Naive thymus-derived CD8-positive, alpha-beta T cell (primary cell): ENCODE measurements at places on chromosomes 5 and 9.

DNA sequence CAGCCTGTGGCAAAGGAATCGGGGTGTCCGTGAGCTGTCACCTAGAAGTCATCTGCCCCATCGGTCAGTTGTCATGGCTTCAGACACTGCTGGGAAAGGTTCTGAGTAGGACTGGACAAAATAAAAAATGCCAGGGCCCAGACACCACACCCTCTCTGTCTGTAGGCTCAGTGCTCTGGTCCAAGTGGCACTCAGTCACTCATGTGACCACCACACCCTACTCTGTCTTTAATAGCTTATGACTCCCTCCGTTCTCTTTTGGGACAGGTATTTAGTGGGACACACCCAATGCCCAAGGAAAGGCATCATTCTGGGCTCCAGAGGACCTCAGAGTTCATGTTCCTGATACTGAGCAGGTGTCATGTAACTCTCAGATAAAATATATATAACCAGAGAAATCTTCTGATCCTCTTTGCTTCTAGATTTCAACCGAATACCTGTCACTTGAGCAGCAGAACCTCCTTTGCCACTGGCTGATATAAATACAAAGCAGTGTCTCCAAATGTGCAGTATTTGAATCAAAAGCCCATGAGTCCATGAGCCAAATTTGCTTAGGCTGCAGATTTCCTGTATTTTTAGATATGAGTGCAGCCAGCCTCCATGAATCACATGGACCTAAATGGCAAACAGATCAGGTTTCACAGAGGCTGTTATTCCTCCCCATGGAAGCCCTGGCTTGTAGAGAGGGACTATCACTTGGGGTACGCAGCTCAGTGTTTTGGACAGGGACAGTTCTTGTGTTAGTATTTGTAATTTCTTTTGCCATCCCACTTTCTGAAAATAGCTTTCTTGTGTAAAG is 272.0 kb downstream of the ARHGAP26 start:
- no peak overlapping the region for H3K4me3 ChIP-seq
- H3K36me3 ChIP-seq, result peaks cover 68% of the 10 kb centered on the region
- DNase-seq, result no peak
- no peaks in the 10 kb centered on the region for H3K27me3 ChIP-seq
- H3K27ac ChIP-seq, result no peak overlapping the region

DNA sequence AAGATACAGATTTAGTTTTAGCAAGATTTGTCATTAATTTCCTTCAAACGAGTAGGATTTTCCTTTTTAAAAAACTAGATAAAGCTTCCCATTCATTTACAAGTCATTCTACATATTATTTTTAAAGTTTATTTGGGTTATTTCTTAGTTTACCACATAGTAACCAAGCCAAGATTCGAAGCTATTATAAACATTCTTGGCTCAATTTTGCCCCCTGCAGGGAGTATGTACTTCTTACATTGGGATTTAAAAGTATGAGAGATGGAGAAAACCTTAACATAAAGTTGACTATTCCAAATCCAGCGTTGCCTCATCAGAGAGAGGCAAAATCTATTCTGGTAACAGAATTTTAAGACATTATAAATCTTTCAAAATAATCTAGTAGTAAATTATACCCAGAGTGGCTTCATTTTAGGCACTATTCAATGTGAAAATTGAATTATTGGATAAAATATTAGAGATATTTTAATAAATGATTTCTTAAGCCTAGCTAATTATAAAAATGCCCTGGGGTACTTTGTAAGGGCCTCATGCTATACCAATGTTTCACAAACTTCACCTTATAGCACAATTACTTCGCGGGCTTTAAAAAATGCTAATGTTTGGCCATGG is 39.1 kb downstream of the FBN2 start:
- H3K36me3 ChIP-seq, result peaks cover 12% of the 10 kb centered on the region
- no peaks in the 10 kb centered on the region for H3K27me3 ChIP-seq
- no peak overlapping the region for H3K27ac ChIP-seq
- H3K4me3 ChIP-seq, result no peak overlapping the region

GRCh38 chr9:110175275-110175968 is 32.5 kb downstream of the C9orf152 start:
- no peaks in the 10 kb centered on the region for H3K36me3 ChIP-seq
- H3K27ac ChIP-seq, result no peak overlapping the region
- no peak overlapping the region for H3K4me3 ChIP-seq
- H3K4me1 ChIP-seq, result peaks cover 3% of the 10 kb centered on the region

DNA sequence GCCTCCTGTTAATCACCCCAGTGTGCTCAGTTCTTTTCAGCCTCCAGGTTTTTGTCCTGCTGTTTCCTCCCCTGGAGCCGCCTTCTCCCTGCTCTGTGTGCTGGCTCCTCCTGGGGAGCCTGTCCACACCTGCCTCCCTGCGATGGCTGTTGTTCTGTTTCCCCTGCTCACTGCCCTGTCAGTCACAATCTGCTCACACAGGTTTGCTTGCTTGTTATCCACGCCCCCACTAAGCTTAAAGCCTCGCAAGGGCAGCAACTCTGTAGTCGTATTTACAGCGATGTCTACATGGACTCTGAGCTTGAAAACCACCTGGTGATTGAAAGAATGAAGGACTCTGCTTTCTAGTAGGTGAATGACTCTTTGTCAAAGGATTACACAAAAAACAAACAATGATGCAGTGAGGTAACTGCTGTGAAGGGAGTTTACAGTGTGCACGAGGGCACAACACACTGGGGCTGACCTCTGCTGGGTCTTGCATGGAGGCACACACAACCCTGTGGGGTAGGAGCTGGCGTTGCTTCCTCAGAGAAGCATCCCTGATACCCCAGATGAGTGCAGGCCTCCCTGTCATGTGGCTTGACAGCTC is 39.6 kb upstream of the TEX48 start:
- DNase-seq, result no peak
- peaks cover 34% of the 10 kb centered on the region for H3K4me1 ChIP-seq

DNA sequence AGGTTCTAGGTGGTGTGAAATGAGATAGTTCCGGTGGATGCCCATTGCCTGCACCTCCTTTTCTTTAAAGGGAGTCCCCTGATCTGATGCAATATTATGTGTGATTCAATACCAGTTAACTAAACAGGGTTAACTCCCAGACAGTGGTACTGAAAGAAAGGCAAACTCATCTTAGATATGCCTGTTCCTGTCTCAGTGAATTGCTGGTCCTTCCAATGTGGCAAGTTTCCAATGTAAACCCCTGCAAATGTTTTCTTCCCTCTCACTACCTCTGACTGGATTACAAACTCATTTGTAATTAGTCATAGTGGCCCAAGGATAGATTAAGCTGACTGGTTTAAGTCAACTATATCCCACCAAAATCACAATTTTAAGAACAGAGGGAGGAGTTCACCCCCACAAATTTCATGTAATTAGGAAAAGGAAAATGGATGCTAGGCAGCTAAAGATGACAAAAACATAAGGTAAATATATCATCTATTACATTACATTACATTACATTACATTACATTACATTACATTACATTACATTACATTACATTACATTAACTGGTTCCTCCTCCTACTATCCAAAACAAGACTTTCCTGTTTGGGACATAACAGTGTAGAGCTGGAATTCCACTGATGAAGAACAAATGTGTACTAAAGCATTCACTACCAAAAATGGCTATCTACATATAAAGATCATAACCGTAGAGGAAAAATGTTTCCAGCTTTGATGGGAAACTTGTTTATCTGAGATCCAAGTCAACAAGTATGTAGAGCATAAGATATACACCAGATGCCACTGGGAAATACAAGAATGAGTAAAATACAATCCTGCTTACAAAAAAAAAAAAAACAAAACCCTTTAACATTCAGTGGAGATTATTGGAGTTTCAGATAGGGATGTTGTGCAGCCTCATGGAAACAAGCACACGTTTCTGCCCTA is 121.5 kb upstream of the SNX2 start:
- H3K27ac ChIP-seq, result no peak overlapping the region
- no peaks in the 10 kb centered on the region for H3K36me3 ChIP-seq
- no peaks in the 10 kb centered on the region for H3K27me3 ChIP-seq
- DNase-seq, result no peak
- H3K4me3 ChIP-seq, result no peak overlapping the region

DNA sequence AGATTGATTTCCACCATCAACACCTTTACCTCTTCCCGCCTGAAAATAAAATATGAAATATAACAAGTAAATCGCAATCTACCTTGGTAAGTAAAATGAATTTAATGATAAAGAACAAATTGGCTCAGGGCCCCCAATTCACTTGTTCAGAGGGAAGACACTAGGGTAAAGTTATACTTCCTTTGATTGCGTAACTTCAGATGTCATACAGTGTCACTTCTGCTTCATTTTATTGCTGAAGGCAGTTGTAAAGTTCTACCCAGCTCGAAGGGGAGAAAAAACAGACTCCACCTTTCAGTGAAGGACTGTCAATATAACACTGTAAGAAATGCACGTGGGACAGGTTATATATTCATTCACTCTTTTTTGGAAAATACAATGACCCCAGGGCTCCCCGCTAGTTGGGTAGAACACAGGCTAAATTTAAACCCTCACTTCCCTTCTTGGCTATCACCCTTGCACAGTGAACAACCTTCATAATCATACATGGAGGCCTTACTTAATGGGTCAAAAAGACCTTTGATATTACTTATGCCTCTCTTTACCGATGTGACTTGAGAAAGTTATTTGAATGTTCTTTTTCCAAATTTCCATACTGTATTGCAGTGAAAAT is 848.8 kb downstream of the MAT2B start:
- no peak for DNase-seq
- no peaks in the 10 kb centered on the region for H3K27me3 ChIP-seq
- H3K36me3 ChIP-seq, result peaks cover 4% of the 10 kb centered on the region
- no peak overlapping the region for H3K27ac ChIP-seq

- H3K4me3 ChIP-seq, result peak overlapping the region; percentile 58
- H3K4me1 ChIP-seq, result peaks cover 87% of the 10 kb centered on the region
- no peak for DNase-seq
Measured at GRCh38 chr5:68224509-68225187, 9.1 kb downstream of the PIK3R1 start.

DNA sequence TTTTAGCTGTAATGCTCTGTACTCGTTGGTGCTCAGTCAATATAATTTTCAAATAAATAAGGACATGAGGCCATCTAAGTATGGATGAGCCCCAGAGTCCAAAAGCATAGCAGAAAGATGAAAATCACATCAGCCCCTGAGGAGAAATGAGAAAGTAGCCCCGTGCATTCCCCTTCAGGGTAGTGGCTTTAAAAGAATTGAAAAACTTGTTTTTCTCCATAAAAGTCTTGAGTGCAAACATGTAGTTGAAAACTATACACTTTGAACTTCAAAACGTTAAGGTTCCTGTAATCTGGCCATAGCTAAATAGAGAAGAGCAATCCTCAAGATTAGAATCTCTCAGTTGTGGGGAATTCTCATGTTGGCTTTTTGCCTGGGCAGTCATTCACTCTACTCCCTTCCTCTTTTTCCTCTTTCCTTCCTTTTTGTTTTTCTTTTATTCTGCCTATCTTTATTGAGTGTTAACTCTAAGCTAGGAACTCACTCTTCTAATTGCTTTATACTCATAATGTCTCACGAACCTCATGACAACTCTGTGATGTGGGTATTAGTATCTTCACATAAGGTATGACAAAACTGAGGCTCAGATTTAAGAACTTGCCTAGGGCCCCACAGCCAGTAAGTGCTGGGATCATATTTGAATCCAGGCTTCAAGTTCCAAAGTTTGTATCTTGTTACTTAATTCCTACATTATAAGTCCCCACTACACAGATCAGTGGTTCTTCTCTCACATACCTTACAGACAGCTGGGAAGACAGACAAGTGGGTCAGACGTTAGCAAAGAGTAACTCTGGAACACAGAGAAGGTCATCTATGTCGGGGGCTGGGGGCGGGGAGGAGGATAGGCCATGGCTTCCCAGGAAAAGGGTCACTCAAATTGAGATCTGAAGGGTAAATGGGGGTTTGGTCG is 46.4 kb upstream of the ABCA1 start:
- no peak overlapping the region for H3K27ac ChIP-seq
- peaks cover 13% of the 10 kb centered on the region for H3K4me1 ChIP-seq
- no peak for DNase-seq

GRCh38 chr5:132539716-132540115 is 3.6 kb downstream of the IL5 start:
- no peak for DNase-seq
- H3K4me3 ChIP-seq, result no peak overlapping the region
- H3K27me3 ChIP-seq, result peaks cover 7% of the 10 kb centered on the region
- no peaks in the 10 kb centered on the region for H3K36me3 ChIP-seq
- no peaks in the 10 kb centered on the region for H3K4me1 ChIP-seq

- DNase-seq, result no peak
- no peak overlapping the region for H3K4me3 ChIP-seq
- H3K27me3 ChIP-seq, result no peaks in the 10 kb centered on the region
Measured at GRCh38 chr5:106241409-106241808, 1429.3 kb downstream of the EFNA5 start.

DNA sequence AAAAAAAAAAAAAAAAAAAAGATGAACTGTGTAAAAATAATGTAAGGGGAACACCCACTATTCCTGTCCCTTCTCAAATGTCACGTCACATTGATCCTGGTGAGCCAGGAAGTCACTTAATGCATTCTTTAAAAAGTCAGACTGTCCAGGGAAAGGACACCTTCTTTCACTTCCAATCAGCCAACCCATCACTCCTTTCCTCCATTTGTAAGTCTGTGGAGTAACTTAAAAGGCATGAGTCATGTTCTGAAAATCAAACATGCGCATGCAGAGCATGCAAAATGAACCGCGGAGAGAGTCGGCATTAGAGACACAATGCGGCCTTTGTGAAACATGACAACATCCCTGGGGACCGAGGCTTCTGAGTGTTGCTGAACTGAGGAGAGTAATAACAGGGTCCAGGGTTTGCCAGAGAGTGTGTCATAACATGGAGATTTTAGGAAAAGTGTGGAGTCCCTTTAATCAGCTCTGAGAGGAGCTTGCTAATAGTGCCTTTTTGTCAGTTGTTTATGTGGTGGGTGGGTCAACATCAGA is 77.6 kb upstream of the SEMA6A start:
- no peak overlapping the region for H3K4me3 ChIP-seq
- H3K36me3 ChIP-seq, result no peaks in the 10 kb centered on the region
- no peak for DNase-seq
- peaks cover 18% of the 10 kb centered on the region for H3K27me3 ChIP-seq

- peaks cover 6% of the 10 kb centered on the region for H3K27me3 ChIP-seq
- H3K27ac ChIP-seq, result no peak overlapping the region
- DNase-seq, result peak; percentile 70
- H3K36me3 ChIP-seq, result no peaks in the 10 kb centered on the region
- no peak overlapping the region for H3K4me3 ChIP-seq
- H3K4me1 ChIP-seq, result peaks cover 5% of the 10 kb centered on the region
Measured at GRCh38 chr5:119435436-119436132, 16.7 kb upstream of the HSD17B4 start.

GRCh38 chr9:33233626-33234342 is 6.2 kb upstream of the SPINK4 start:
- no peak overlapping the region for H3K27ac ChIP-seq
- no peaks in the 10 kb centered on the region for H3K4me1 ChIP-seq
- H3K4me3 ChIP-seq, result no peak overlapping the region
- no peak for DNase-seq

- H3K27me3 ChIP-seq, result peaks cover 4% of the 10 kb centered on the region
- no peak overlapping the region for H3K27ac ChIP-seq
- no peaks in the 10 kb centered on the region for H3K36me3 ChIP-seq
- no peak overlapping the region for H3K4me3 ChIP-seq
Measured at GRCh38 chr9:110007477-110008270, 200.3 kb downstream of the C9orf152 start.

- H3K4me1 ChIP-seq, result peaks cover 10% of the 10 kb centered on the region
- no peak overlapping the region for H3K27ac ChIP-seq
- no peak overlapping the region for H3K4me3 ChIP-seq
- no peaks in the 10 kb centered on the region for H3K27me3 ChIP-seq
- no peak for DNase-seq
Measured at GRCh38 chr5:17359451-17360011, 138.5 kb upstream of the TAF11L2 start.
